ENCODE measurements at places on chromosomes 12 and 14.

- no peak for DNase-seq
These were observed 9.6 kb downstream of the APOBEC1 start for GRCh38 chr12:7656121-7656520.

DNA sequence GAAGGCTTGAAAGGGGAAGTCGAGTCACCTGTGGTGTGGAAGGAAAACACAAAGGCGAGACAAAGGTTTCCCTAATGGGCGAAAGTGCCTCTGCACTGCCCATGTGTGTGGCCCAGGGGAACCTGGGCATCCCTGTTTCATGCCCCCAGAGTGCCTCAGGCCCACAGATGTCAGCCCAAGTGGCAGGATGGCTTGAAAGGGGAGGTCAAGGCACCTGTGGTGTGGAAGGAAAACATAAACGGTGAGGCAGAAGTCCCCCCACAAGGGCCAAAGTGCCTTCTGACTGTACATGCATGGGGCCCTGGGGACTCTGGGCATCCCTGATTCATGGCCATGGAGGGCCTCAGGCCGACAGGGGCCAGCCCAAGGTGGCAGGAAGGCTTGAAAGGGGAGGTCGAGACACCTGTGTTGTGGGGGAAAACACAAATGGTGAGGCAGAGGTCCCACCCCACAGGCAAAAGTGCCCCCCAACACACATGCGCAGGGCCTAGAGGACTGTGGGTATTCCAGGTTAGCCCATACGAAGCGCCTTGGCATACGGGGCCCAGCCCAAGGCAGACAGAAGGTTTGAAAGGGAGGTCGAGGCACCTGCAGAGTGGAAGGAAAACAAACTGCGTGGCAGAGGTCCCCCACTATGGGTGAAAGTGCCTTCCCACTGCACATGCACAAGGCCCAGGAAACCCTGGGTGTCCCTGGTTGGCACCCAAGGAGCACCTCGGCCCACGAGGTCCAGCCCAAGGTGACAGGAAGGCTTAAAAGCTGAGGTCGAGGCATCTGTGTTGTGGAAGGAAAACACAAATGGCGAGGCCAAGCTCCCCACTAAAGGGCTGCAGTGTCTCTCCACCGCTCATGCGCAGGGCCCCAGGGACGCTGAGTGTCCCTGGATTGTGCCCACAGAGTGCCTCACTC lies 382.3 kb downstream of the ALG10 start:
- DNase-seq = no peak

GRCh38 chr12:87025976-87026375 lies 769.8 kb upstream of the MGAT4C start:
- DNase-seq = no peak

GRCh38 chr14:68249661-68250451 lies 430.3 kb downstream of the RAD51B start:
- no peak for DNase-seq

DNA sequence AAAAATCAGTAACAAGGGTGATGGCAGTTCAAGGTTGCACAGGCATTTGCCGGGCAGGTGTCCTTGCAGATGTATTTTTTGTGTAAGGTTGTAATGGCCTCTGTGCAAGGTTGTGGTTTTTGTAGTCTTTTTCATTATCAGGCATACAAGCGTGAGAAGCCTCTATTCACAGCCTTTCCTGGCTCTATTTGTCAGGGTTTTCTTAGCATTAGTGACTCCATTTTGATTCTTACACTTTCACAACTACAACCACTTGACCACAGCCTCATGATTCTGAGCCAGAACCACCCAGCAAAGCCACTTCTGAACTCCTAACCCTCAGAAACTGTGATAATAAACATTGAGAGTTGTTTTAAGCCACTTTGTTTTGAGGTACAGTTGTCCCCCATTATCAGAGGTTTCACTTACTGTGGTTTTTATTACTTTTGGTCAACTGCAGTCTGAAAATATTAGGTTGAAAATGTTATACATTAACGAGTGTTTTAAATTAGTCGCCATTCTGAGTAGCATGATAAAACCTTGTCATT lies 27.5 kb upstream of the CHGA start:
- no peak for DNase-seq
